ENCODE measurements at places on chromosomes 4 and X.

DNA sequence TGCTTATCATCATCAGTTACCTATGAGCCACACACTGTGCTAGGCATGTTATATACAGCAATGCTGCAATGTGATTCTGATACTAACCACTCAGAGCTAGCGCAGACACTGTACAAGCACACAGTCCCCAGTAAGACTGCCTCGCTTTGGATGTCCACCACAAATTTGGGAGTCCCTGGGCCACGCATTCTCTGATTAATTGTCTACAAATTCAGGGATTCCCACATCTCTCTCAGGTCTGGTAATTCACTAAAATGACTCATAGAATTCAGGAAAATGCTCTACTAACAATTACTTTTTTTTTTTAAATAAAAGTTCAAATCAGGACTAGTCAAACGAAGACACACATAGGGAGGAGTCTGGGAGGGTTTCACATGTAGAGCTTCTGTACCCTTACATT is 652.1 kb upstream of the AADAT start:
- no peak for DNase-seq

GRCh38 chr4:46874811-46875210 is 34.2 kb downstream of the COX7B2 start:
- no peak for DNase-seq

DNA sequence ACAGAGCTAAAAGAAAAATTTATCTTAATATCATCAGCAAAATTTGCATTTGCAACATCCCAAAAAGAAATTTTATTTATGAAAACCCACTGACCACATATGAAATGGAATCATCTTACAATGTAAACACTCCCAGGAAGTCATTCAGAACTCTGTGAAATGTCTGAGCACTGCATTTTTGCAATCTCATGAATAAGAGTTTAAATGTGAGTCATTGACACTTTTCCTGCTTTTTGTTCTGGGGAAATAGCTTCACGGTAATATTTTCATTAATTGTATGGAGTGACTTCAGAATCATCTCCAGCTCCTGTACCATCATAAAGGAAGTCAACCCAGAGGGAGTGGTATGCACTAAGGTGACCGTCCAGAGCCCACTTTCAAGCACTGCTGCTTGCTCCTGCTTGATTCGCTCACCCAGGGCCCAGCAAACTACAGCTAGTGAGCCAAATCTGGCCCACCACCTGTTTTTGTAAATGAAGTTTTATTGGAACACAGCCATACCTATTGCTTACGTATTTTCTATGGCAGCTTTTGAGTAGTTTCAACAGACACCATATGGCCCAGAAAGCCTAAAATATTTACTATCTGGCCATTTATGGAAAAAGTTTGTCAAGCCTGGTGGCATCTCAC is 17.2 kb downstream of the EDNRA start:
- no peak for DNase-seq

DNA sequence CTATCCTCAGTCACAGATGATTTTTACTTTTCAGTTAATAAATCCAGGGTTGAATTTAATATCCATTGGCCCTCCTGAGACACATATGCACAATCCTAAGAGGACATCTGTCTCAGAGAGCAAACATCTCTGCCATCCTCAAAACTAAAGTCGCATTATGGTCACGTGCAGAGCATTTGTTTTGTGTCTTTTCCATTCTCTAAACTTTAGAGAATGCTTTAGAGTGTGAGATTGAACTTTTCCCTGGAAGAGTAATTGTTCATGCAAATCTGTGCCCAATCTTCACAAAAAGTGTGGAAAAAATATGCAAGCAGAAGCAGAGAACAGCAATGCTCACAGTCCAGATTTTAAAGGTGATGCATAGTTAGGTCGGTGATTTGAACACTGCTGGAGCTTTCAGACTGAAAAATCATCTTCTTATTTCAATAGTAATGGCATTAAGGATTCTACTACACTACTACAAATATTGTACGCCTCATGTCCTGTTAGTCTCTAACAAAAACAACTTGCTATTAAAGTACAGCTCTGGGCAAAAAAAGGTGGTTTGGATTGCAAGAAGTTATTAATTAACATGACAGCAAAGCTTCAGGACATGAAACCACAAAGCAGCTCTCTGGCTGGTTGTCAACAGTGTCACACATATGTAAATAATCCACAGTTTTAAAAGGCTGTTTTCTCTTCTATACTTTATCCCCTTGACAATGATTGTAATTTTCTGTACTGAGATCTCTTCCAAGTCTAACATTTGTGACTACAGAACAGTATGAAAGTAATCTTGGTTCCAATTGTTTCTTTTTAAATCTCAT is 19.9 kb downstream of the DCHS2 start:
- DNase-seq, result no peak

DNA sequence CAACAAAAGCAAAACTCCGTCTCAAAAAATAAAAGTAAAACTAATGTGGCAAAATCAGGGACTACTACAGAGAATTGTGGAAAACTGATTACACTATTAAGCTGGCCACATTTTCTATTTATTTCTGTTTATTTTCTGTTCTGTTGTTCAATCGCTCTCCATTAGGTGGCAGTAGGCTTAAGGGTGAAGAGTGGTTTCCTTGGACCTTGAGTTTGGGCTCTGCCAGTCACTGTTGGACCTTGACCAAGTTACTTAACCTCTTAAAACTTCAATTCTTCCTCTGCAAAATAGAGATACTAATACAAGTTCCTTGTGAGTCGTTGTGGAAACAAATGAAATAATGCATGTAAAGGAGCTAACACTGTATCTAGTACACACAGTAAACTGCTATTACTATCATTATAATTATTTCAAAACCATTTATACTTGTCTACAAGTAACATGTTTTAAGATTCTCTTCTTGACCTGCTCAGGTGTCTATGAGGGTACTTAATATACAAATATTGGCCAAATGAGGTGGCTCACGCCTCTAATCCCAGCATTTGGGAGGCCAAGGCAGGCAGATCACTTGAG is 15.2 kb downstream of the HSD17B11 start:
- peak; percentile 1 for DNase-seq

DNA sequence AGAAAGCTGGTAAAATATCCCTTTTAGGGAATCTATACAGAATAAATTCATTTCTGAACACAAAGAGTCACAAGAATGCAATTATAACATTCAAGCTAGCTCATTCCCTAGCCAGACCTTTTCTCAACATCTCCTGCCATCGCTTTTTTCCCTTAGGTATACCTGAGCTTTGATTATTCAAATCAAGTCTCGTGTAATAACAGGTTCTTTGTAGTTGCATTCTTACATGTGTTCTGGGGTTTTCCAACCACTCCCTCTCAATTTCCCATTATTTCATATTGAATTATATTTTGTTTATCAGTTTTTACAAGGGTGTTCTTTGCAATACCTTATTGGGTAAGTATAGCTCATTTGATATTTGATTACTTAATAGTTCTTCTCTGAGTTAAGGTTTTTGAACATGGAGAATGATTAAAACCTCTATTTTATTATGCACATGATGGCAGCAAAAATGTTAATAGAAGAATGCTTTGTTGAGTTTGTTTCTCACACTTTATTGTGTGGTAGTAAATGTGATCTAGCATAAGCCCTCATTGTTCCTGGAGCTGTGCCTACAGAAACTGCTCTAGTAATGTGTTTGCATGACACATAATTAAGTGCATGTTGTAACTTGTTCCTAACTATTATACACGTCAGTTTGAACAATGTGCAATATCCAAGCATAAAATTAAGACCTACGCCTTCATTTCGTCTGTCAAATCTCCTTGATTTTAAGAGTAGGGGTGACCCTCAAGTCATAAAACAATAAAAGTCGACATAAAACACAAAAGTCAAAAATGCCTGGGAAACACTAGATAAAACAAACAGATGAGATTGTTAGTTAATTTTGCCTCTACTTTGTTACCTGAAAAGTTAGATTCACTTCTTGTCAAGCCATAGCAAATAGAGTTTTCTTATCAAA is 124.0 kb upstream of the POF1B start:
- DNase-seq, result peak; percentile 85

DNA sequence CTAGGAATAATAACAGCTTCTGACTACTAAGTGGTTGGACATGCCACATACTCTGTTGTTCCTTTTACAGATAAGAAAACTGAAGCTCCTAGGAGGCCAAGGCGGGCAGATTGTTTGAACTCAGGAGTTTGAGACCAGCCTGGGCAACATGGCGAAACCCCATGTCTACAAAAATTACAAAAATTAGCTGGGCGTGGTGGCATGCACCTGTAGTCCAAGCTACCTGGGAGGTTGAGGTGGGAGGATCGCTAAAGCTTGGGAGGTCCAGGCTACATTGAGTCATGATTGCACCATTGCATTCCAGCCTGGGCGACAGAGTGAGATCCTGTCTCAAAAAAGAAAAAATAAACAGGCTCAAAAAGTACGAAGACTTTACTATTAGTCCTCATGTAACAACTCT is 30.6 kb upstream of the PHF8 start:
- no peak for DNase-seq

DNA sequence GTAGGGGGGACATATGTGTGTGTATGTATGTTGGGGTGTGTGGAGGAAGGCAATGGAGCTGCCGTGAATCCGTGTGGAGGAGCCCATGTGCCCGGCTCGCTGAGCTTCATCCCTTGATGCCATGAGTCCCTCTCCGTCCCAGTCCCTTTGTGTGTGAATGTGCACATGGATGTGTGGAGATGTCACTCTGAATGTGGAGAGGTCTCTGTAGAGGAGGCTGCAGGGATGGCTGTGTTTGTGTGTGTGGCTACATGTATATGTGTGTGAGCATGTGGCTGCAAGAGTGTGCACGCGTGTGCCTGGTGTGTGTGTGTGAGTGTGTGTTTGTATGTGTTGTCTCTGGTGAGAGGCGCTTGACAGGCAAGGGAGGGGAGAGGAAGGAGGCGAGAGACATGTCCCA is 1.3 kb downstream of the DLG3 start:
- DNase-seq, result no peak

- DNase-seq, result no peak
These were observed 210.9 kb upstream of the FAM241A start for GRCh38 chr4:111934314-111934713.

- DNase-seq, result no peak
These were observed 26.4 kb downstream of the NAT8L start for GRCh38 chr4:2085496-2085901.

DNA sequence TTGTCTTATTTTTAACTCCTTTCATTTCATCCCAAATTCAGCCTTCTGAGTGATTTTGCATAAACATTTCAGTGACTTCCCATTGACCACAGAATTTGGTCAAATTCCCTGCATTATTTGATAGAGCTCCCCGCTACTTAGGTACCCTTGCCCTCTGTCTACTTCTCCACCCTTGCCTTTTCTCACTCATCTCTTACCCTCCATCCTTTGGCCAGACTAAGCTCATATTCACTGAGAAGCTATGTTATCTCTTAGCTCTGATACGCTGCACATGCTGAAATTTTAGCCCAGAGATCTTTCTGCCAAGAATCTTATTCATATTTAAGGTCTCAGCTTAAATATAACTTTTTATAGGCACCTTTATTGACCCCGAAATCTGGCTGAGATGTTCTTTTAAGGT is 1031.9 kb downstream of the ADGRL3 start:
- no peak for DNase-seq

- no peak for DNase-seq
These were observed 71.5 kb upstream of the EFNB1 start for GRCh38 chrX:68757331-68757730.

DNA sequence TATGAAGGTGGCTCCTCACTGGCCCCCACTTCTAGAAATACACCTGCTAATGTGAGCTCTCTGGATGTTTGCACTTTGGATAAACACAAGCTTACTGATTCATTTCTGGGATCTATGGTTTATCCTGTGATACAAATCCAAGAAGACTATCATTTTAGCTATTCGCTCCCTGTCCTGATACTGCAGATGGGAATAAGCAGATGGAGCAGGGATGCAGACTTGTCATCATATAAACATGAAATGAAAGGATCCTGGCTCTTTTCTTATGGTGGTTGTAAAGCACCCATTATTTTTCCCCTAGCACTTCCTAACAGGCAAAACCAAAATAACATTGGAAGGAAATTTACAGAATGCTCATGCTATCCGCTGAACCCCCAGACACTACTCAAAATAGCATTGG is 162.9 kb upstream of the NOCT start:
- no peak for DNase-seq

- no peak for DNase-seq
These were observed 65.5 kb downstream of the EDNRA start for GRCh38 chr4:147546349-147546748.

DNA sequence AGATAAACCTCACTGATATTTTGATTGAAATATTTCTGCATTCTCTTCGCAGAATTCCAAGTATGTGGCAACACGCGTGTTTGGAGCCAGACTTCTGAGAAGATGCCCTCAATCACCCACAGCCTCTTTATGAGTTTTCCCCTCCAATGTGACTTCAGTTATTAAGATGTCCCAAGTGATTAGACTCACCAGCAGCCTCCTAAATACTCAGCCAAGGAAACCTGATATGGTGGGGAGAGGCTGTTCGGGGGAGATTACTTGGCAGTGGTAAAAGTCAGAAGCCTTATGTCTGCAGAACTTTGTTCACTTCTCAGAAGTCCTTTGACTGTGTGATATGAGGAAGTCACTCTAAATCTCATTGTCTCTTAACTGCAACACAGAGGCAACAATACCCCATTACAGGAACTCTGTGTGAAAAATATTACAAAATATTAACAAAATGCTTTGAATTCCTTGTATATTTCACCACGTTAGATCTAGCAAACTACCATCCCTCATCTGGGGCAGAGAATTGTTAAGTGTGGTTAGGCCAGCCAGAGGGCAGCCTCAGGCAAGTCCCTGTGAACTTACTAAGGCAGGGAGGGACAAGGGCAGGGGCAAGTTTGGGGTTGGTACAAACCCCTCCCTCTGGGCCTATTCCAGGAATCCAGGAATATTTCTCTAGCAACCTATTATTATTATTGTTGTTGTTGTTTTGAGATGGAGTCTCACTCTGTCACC is 151.4 kb upstream of the USP9X start:
- DNase-seq, result no peak

DNA sequence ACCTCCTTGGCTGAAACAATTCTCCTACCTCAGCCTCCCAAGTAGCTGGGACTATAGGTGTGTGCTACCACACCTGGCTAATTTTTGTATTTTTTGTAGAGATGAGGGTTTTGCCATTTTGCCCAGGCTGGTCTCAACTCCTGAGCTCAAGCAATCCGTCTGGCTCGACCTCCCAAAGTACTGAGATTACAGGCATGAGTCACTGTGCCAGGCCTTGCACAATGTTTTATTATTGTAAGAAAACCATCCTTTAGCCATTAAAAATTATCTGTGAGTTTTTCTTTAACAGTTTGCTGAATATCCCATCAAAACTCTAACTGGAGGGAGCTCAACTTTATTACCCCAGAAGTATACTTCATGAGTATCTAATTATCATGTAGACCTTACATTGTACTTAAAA is 900.3 kb downstream of the PCDH7 start:
- no peak for DNase-seq

- peak; percentile 21 for DNase-seq
These were observed 107.7 kb downstream of the APOOL start for GRCh38 chrX:85111347-85111746.

GRCh38 chr4:157806184-157806583 is 366.6 kb downstream of the GASK1B start:
- DNase-seq, result no peak

GRCh38 chrX:6279277-6279909 is 50.7 kb upstream of the NLGN4X start:
- no peak for DNase-seq
